ENCODE measurements at places on chromosomes 7 and 10.

DNA sequence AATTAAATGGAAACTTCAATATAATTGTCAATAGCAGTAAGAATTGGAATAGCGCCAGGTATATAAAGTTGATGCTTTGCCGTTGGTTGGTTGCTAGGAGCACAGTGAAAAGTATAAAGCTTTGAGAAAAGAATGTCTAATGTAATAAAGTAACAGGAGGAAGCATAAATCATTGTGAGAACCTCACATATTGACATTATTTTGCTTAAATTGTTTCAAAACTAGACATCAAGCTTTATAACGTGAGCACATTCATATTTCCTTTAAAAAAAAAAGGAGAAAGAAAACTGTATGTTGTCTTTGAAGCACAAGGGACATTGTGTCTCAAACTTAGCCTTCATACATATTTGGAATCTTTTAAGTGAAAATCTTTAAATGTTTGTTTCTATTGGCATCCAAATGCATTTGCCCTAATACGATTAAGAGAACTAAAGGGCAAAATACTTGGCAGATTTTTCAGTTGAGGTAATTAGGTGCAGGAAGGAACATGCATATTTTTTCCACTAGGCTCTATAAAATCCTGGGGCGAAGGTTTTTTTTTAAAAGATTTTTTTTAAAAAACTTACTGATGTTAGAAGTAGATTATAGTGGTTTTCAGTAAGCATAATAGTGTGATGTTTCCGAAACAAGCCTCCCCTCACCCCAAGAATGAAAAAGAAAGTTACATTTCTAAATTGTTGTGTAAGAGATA is 92.4 kb downstream of the ARID5B start:
- no peak for DNase-seq

GRCh38 chr7:8205031-8205387 is 57.0 kb downstream of the ICA1 start:
- DNase-seq, result no peak

DNA sequence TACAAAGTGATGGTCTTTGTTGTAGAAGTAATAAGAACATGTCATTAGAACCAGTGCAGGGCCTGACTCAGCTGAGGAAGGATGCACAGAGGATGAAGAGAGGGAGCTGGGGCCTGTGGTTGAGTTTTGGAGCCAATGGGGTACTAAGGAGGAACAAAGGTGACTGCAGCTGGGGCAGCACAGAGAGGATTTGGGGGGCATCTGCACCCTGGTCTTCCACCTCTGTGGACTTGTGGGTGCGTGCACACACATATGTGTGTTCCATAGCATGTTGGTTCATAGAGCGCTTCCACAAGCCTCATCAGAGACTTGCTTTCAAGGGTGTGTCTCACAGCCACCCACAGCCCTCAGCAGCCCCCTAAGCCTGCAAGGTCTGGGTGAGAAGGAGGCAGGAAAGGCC is 650.3 kb upstream of the MGMT start:
- no peak for DNase-seq

GRCh38 chr7:50069613-50070012 is 23.4 kb downstream of the ZPBP start:
- DNase-seq, result peak; percentile 37

DNA sequence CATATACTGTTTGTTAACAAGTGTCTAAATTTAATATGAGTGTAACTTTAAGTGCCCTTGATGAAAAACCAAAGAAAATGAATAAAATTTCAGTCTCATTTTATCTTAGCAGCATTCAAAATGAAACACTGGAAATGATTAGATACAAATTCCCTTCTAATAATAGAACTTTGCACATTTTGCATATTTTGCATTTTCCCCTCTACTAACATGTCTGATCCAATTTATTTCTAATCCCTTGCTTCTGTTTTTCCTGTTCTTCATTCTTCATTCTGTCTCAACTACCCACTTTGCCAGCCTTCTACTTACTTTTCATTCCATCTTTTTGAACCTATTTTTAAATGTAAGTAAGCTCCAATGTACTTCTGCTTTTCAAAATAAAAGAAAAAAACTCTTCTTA is 42.7 kb upstream of the SEMA3D start:
- no peak for DNase-seq

GRCh38 chr10:22573820-22574569 is 140.4 kb downstream of the PIP4K2A start:
- DNase-seq, result no peak

GRCh38 chr7:152489044-152489443 is 53.2 kb upstream of the KMT2C start:
- DNase-seq, result no peak

DNA sequence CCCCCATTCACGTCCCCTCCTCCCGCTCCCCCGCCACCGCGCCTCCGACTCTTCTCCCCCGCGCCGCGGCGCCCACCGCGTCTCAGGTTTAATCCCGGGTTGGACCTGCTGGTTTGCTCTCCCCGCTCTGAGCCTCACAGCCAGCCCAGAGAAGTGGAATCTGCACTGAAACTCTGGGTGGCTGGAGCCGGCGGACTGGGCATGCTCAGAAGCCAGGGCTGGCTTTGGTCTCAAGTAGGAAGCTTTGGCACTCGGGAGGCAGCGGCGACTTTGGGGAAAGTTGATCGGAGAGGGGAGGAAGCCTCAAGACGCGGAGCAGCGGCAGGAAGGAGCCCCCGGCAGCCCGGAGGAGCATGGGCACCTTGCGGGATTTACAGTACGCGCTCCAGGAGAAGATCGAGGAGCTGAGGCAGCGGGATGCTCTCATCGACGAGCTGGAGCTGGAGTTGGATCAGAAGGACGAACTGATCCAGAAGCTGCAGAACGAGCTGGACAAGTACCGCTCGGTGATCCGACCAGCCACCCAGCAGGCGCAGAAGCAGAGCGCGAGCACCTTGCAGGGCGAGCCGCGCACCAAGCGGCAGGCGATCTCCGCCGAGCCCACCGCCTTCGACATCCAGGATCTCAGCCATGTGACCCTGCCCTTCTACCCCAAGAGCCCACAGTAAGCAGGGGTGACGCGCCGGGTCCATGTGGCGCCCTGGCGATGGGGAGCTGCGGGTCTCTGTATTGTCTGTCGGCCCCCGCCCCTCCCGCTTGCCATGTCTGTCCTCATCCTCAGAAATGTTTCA is at the start of gene PRKG1:
Gene PRKG1, plus strand, starts transcription at position 250 of the 791 bp plus-strand sequence.
- DNase-seq, result peak; percentile 25

DNA sequence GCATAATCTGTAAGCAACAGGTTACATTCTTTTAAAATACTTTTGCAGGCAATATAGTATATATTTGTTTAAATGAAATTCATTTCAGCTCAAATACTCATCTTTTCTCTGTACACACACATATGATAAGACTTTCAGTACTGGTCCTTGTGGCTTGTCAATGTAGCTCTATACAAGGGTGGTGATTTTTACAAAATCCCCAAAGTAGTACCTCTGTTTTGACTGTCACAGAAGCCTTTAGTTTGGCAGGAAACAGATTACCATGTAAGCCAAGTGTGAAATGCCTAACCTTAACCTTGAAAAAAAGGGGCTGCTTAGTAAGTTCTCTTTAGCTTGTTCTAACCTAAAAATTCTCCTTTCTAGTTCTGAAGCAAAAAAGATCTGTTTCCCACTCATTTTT is 87.9 kb downstream of the KCND2 start:
- no peak for DNase-seq

- DNase-seq, result peak; percentile 23
These were observed at the start of gene CTTNBP2 for GRCh38 chr7:117873310-117874190. CTTNBP2 (minus strand) TSS chr7:117873441; CDS start chr7:117873415, 26 bp downstream.
